Smooth muscle cell of the umbilical artery (primary cell): ENCODE measurements at places on chromosomes 6 and 20. TPM values are rescaled to one million over a fixed set of nuclear protein-coding genes. Genes with fewer than 3 reads are reported as not detected.

The HRH3 gene
- total RNA-seq: not detected in 2 replicates

The DPPA5 gene
- total RNA-seq: not detected in 2 replicates

The OR2B3 gene
- total RNA-seq: not detected in 2 replicates

The HLA-DQB1 gene
- total RNA-seq: not detected in 2 replicates

The ZNF334 gene
- total RNA-seq: 2.7 and 2.8 TPM in 2 replicates

The KCNQ2 gene
- not detected in 2 replicates for total RNA-seq

The HLA-DOA gene
- not detected in 2 replicates for total RNA-seq

The RAB44 gene
- total RNA-seq: not detected in 2 replicates

The GTSF1L gene
- total RNA-seq: not detected in 2 replicates

The SLC22A1 gene
- 0.89 and 1.4 TPM in 2 replicates for total RNA-seq

The C6orf58 gene
- total RNA-seq: 0.14 TPM in 1 of 2 replicates, not detected in the other

The FRMD1 gene
- total RNA-seq: not detected in 2 replicates

The DEFB115 gene
- not detected in 2 replicates for total RNA-seq

The TREM2 gene
- 0.14 TPM in 1 of 2 replicates, not detected in the other for total RNA-seq

The GSTA2 gene
- total RNA-seq: not detected in 2 replicates

The COL12A1 gene
- total RNA-seq: 534 and 2,476 TPM in 2 replicates

The BMP7 gene
- total RNA-seq: not detected in 2 replicates

The VSTM2L gene
- total RNA-seq: 1.4 and 1.8 TPM in 2 replicates

The RNF144B gene
- 0.74 and 1.8 TPM in 2 replicates for total RNA-seq

The PPP1R3G gene
- 1.5 TPM in 2 replicates for total RNA-seq

The TRIM38 gene
- 9.1 and 11.6 TPM in 2 replicates for total RNA-seq

The SMPDL3A gene
- 5.1 and 24.1 TPM in 2 replicates for total RNA-seq

The ADGRF5 gene
- total RNA-seq: under 0.01 and 0.09 TPM in 2 replicates

The CCN6 gene
- total RNA-seq: not detected in 2 replicates

The RALGAPA2 gene
- 10.1 and 11.3 TPM in 2 replicates for total RNA-seq

The ENPP3 gene
- 0.59 TPM in 1 of 2 replicates, not detected in the other for total RNA-seq

The ENPP5 gene
- total RNA-seq: under 0.01 TPM in 1 of 2 replicates, not detected in the other

The CD83 gene
- 1.2 and 1.7 TPM in 2 replicates for total RNA-seq

The PRRT1 gene
- total RNA-seq: 0.09 TPM in 1 of 2 replicates, not detected in the other

The SLC17A9 gene
- 28.8 and 58.5 TPM in 2 replicates for total RNA-seq

The BPI gene
- not detected in 2 replicates for total RNA-seq

The COL21A1 gene
- 0.05 and 0.30 TPM in 2 replicates for total RNA-seq

The BIRC7 gene
- 0.30 TPM in 1 of 2 replicates, not detected in the other for total RNA-seq

The KCNS1 gene
- 0.59 and 1.9 TPM in 2 replicates for total RNA-seq

The SMLR1 gene
- total RNA-seq: not detected in 2 replicates

The NINL gene
- total RNA-seq: 9.5 and 10.5 TPM in 2 replicates

The HSD17B8 gene
- 1.8 and 4.5 TPM in 2 replicates for total RNA-seq

The PPP1R16B gene
- 0.05 and 0.30 TPM in 2 replicates for total RNA-seq

The TCP11 gene
- 0.46 TPM in 1 of 2 replicates, not detected in the other for total RNA-seq

The XKR7 gene
- total RNA-seq: under 0.01 TPM in 1 of 2 replicates, not detected in the other
